ENCODE measurements at places on chromosomes 3 and 15.

DNA sequence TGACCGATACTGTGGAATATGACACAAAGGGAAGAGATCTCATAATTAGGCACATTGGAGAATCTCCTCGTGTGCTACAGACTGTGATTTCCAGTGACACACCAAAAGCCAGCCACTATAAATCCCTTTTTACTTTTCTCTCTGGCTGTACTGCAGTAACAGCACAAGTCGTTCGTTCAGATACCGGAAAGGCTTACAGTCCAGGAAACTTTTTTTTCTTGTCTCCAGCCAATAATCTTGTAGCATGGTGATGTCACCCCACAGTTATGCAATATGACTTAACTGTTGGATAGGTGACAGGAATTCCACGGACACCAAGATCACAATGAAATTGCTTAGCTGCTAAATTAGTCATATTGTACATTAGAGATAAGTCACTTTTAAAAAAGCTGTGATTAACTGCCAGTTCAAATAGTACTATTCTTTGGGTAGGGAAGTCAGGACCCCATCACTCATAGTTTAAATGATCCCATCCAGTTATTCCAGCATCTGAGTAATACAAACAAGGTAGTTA, 36.3 kb upstream of the TSC22D2 start:
- DNase-seq = peak; percentile 87

DNA sequence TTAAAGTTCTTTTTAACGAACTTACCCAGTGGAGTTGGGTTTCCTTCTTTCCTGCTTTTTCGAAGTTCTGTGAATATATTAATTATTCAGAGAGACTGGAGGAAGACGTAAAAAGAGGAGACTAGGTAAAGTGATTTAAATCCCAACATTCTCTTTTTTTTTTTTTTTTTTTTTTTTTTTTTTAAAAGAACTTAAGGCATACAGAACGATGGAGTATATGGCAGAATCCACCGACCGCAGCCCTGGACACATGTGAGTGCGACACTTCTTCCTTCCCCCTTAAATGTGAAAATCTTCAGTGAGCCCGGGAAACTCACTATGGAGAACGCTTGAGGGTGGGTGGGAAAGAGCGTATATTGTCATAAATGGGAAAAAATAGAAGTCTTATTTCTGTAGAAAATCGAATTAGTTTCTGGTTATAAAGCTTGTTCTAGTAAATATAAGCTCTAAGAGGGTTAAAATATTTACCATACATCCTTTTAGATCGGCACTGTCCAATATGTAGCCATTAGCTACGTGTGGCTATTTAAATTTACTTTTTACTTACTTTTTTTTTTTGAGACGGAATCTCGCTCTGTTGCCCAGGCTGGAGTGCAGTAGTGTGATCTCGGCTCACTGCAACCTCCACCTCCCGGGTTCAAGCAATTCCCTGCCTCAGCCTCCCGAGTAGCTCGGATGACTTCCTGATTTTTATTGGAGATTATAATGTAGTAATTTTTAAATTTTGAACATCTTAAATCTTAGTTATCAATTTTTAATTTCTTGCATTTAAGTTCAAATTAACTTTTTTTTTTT, 892 bp downstream of the NMD3 start:
- peak; percentile 33 for DNase-seq

DNA sequence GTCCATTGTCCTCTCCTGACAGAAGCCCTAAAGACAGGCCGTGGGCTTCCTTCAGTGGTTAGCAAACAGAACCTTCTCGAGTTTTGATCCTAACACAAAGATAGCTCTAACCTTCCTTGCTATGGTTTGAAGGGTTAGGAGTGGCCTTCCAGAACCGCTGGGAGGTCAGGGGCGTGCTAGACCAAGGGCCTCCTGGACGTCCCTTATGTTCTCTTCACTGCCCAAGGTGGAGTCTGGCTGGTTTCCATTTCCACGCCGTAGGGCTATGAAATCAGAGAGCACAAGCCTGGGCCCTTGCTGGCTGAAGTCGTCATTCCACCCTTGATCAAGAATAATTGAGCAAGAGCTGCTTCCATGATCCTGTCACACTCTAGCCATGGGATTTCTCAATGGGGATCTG, 475.1 kb downstream of the SHQ1 start:
- DNase-seq = no peak

- DNase-seq = no peak
Measured at GRCh38 chr3:180918542-180918941, 6.1 kb downstream of the FXR1 start.

DNA sequence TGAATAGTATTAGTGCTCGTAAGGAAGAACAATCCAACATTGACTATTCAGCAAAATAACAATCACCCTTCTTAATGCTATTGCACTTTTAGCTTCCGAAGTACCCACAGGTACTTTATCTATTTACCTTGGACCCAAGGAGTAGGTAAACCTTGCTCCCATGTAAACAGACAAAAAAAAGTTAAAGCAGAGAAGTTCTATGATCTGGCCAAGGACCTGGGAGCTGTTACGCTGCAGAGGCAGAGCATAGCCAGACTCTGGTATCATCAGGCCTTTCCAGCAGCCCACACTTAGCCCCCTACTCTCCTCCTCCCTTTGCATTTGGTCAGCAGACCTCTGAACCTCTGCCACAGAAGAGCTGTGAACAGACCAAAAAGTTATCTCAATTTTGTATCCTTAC, 130.3 kb upstream of the TPM1 start:
- no peak for DNase-seq

- DNase-seq = no peak
Measured at GRCh38 chr3:69107841-69108240, 14.6 kb downstream of the LMOD3 start.

- DNase-seq = no peak
Measured at GRCh38 chr15:52014616-52015015, 4.4 kb upstream of the MAPK6 start.

DNA sequence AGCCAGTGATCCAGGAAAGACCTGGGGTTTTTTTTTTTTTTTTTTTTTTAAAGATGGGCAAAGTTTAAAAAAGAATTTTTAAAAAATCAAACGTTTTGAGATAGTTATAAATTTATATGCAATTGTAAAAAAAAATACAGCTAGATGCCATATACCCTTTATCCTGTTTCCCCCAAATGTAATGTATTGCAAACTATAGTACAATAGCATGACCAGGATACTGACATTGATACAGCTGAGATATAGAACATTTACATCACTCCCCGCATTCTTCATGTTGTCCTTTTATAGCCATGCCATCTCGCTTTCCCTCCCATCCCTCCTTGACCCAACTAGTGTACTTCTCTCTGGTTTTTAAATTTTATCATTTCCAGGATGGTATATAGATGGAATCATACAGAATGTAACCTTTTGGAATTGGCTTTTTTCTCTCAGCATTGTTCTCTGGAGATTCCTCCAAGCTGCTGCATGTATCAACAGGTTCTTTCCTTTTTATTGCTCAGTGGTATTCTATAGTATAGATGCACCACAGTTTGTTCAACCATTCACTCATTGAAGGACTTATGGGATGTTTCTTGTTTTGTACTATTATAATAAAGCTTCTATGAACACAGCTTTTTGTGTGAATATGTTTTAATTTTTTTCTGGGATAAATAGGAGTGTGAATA, 104.9 kb downstream of the CGNL1 start:
- no peak for DNase-seq

DNA sequence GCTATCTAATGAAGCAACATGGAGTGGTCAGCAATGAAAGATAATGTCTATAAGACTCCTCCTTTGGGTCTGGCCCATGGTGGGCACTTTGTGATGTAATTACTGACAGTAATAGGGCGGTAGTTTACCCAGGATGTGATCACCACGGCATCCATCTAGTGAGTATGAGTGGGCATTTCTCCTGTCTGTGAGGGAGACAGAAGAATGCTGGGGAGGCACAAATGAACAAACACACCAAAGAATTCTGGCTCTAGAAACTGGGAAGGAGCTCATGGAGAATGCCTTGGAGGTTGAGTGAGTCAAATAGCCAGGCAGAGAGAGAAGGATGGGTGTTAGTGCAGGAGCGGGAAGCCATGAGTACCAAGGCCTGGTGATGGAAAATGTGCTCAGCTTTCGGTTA, 217.5 kb downstream of the WNT5A start:
- DNase-seq = no peak

DNA sequence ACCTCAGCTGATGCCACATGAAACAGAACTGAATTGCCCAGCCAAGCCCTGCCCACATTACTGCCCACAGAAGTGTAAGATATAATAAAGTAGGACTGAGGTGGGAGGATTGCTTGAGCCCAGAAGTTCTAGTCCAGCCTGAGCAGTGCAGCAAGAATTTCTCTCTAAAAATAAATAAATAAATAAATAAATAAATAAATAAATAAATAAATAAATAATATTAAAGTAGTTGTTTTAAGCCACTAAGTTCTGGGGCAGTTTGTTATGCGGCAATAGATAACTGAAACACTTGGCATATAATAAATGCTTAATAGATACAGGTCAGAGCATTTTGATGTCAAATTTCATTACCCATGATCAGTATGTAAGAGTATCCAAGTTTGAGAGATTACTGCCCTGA, 249.4 kb upstream of the LRRFIP2 start:
- DNase-seq = no peak

GRCh38 chr3:190346541-190346940, 24.3 kb upstream of the CLDN1 start:
- no peak for DNase-seq

DNA sequence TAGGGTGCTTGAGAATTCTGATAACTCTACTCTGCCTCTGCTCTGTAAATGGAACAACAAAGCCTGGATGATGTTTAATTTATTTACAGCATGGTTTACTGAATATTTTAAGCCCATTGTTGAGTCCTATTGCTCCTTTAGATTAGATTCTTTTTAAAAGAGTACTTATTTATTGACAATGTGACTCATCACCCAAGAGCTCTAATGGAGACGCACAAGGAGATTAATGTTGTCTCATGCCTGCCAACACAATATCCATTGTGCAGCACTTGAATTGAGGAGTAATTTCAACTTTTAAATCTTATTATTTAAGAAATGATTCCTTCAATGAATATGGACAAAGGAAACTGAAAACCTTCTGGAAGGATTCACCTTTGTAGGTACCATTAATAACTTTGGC, 691.4 kb downstream of the ZBBX start:
- no peak for DNase-seq

- DNase-seq = peak; percentile 22
Measured at GRCh38 chr3:40097131-40098117, 212.1 kb upstream of the EIF1B start.

- DNase-seq = no peak
Measured at GRCh38 chr3:162540421-162540820, 1043.8 kb downstream of the OTOL1 start.
